Activated naive CD4-positive, alpha-beta T cell (primary cell): ENCODE measurements at places on chromosomes 5 and 9.

DNA sequence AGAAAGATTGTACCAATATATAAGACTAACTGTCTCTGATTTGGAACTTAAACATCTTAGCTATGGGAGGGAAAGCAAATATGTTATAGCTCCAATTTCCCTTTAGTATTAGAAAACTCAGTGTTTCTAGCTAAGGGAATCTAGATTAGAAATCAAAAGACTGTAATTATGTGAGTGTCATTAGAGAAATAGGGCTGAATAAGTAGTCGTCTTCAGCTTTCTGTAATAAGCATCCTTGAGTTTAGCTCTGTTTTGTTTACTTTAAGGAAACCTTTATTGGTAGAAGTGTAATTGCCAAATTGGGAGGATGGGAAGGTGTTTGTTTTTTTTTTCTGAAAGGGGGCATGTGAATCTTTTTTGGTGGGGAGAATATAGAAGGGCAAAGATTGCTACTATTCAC lies 5.2 kb downstream of the DMXL1 start:
- no peak for DNase-seq

GRCh38 chr5:180831139-180832093 lies 28.8 kb upstream of the MGAT1 start:
- DNase-seq, result peak; percentile 75

GRCh38 chr9:36788534-36788933 lies 215.8 kb downstream of the MELK start:
- DNase-seq, result no peak

DNA sequence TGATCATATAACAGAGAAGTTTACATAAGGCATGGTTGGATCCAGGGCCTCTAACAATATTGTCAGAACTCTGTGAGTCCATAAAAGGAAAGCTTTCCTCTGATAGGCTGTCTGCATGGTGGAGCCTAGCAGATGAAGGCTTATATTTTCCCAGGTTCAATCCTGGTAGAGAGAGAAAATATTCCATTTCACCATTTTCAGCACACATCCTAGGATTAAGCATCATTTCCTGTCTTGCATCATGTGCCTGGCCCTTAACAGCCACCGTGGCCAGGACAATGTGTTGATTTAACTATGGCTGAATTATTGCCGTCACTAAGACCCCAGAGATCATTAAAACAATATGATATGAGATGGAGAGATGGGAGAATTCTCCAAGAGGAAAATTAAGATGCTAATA lies 90.9 kb upstream of the GRIA1 start:
- no peak for DNase-seq

- DNase-seq, result no peak
Observed at GRCh38 chr9:133583586-133583985, 25.6 kb downstream of the FAM163B start.

DNA sequence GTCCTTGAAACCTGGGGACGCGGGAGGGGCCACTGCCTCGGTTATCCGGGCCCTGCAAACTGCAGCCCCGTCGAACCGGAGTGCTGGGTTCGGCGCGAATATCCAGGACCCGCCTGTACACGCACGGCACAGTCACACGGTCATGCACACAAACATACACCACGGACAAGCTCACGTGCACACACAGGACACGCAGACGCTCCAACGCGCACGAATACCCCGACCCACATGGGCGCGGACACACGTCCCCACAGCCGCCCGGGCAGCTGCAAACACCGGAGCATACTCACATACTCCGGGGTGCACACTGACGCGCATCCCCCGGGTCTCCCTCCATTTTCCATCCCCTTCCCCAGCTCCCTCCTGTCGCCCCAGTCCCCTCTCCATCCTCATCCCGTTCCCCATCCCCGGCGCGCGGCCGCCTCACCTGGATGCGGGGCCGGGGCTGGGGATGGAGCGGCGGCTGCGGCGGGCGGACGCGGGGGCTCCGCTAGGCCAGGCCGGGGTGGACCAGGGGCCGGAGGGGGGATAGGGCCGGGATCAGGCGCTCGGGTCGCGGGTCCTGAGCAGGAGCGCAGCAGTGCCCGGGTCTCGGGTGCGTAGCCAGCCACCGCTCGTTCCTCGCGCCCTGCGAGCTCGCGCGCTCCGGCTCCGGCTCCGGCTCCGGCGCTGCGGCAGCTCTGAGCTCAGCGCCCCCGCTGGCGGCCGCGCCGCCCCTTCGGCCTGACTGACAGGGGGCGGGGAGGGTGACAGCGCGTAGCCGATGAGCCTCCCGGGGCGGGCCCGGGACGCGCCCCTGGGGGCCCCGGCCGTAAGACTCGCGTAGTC lies at the start of the genes EIF4E1B and SNCB:
Gene EIF4E1B (plus strand): TSS at position 823 of the 828 bp plus-strand sequence. CDS start 12,113 bp downstream, outside the sequence.
Gene SNCB (minus strand): TSS at position 682 of the 828 bp plus-strand sequence. CDS start 880 bp downstream, outside the sequence.
- DNase-seq, result no peak
